ENCODE measurements at places on chromosomes 2 and 18. TPM values are rescaled to one million over a fixed set of nuclear protein-coding genes. Genes with fewer than 3 reads are reported as not detected.

Gene ING5
- 16.7 TPM for total RNA-seq

Gene IL36B
- total RNA-seq, result not detected

Gene CCDC138
- 12.0 TPM for total RNA-seq

Gene SERPINB13
- not detected for total RNA-seq

Gene CCBE1
- total RNA-seq, result 2.6 TPM

Gene ZNF804A
- total RNA-seq, result under 0.01 TPM

Gene SERPINB4
- total RNA-seq, result not detected

Gene SLC38A11
- total RNA-seq, result 2.6 TPM

Gene CXCR1
- total RNA-seq, result 0.52 TPM

Gene TDRD15
- total RNA-seq, result not detected

Gene MOGAT1
- total RNA-seq, result not detected

Gene SFTPB
- total RNA-seq, result not detected

Gene DPYSL5
- 3.7 TPM for total RNA-seq

Gene KRTCAP3
- total RNA-seq, result not detected
